ENCODE measurements at places on chromosomes 12 and 14.

GRCh38 chr12:105882404-105882803 lies 256.4 kb downstream of the NUAK1 start:
- DNase-seq = peak; percentile 8

- DNase-seq = no peak
Measured at GRCh38 chr14:105660816-105661531, 134.6 kb downstream of the TMEM121 start.

- no peak for DNase-seq
Measured at GRCh38 chr12:16618256-16618655, 12.3 kb upstream of the LMO3 start.

GRCh38 chr12:80513211-80513610 lies 69.2 kb downstream of the PTPRQ start:
- no peak for DNase-seq

- no peak for DNase-seq
Measured at GRCh38 chr14:104821229-104821945, 20.5 kb downstream of the ZBTB42 start.

GRCh38 chr14:56331592-56332216 lies 213.5 kb downstream of the PELI2 start:
- peak; percentile 32 for DNase-seq

DNA sequence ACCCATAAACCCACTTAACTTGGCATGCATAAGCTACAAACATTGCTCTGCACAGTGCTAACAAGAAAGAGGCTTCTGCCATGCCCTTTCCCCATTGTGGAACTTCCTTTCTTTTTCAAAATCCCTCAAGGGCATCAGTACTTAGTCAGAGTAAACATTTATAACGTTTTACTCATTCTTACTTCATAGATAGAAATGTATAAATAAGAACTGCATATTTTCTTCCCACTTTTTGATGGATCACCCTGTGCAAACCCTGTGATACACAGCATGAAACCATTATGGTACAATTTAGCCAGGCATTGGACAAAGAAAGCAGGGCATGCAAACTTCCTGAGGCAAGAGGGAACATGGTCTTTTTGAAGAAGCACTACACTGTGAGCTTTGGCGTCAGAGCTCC lies 113.8 kb upstream of the FOXG1 start:
- DNase-seq = peak; percentile 85

DNA sequence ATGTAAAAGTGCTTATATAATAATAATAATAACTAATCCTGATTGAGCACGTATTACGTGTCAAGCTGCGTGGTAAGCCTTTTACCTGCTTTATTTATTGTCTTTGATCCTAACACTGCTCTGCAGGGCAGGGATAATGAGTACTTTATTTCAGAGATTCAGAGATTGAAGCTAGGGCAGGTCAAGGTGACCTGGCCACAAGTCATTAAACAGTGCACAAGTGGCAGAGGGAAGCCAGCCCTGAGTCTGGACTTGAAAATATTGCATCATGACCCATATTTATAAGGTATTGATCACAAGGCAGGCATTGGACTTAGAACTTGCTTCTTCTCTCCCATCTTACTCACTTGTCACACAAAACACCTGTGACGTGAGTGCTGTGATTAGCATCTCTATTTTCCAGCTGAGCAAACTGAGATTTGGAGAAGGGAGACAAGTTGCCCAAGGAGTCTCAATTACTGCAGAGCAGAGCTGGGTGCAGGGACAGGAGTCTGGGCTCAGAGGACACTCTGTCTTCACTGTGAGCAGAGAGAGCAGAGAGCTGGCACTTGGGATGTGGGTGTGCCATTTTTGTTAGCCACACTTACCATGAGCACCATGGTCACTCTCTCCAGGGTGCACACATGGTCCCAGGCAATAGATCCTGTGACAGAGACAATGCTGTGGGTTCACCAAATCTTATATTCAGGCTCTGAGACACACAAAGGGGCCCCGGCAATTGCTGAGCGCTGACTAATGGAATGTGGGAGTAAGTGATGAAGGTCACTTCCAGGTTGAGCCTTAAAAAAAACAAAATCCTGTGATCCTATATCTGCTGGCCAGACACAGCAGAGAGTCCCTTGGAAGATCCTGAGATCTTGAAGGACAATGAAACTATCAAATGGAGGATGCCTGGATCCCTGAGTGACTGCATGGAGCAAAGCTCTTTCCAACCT lies 113.2 kb upstream of the MED13L start:
- peak; percentile 35 for DNase-seq

GRCh38 chr14:81341370-81341769 lies 58.8 kb downstream of the STON2 start:
- no peak for DNase-seq

- DNase-seq = no peak
Measured at GRCh38 chr14:90743425-90743824, 72.8 kb downstream of the TTC7B start.

- DNase-seq = no peak
Measured at GRCh38 chr12:46985816-46986215, 93.6 kb upstream of the PCED1B start.

- no peak for DNase-seq
Measured at GRCh38 chr12:116698554-116699075, 39.3 kb downstream of the SPRING1 start.

GRCh38 chr12:2641761-2642160 lies 153.0 kb upstream of the FKBP4 start:
- no peak for DNase-seq

DNA sequence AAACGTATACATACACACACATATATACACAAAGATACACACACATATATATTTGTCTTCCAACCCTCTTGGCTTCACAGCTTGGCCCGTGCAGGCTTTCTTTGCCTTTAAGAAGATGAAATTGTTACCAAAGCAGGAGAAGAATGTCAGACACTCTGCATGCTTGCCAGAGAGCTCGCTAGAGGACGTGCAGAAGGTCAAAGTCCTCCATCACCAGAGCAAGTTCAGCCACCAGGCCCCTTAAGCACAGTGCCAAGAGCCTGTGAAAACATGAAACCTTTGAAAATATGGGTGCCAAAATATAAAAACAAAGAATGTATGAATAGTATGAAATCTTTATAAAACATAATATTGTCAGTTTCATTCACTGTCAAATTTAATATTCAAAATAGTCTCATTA lies 14.9 kb upstream of the MCRS1 start:
- peak; percentile 34 for DNase-seq

- DNase-seq = peak; percentile 42
Measured at GRCh38 chr12:12533238-12533829, 29.3 kb downstream of the DUSP16 start.

DNA sequence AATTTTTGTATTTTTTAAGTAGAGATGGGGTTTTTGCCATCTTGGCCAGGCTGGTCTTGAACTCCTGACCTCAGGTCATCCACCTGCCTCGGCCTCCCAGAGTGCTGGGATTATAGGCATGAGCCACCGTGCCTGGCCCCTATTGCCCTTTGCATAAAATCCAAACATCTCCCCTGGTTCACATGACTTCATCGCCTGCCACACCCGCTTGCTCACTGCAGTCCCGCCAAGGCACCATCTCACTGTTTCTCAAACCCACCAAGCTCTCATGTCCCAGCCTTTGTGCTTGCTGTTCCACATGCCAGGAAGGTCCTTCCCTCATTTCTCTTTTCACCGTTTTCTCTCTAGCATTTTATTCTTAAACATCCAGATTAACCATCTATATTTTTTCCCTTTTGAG lies 9.7 kb downstream of the RHOF start:
- DNase-seq = no peak

Measured in iris pigment epithelial cell (primary cell).